Stimulated activated CD4-positive, alpha-beta T cell treated with anti-CD3 and anti-CD28 coated beads, TNF-alpha, amount 100 ng/mL, for 24 hours (primary cell): ENCODE measurements at places on chromosomes 3 and 15.

- no peak for DNase-seq
Observed at GRCh38 chr3:13548696-13549622, at the start of gene FBLN2. TSS of gene FBLN2 (plus strand) at chr3:13549125. CDS start at chr3:13570356, 21,231 bp downstream.

DNA sequence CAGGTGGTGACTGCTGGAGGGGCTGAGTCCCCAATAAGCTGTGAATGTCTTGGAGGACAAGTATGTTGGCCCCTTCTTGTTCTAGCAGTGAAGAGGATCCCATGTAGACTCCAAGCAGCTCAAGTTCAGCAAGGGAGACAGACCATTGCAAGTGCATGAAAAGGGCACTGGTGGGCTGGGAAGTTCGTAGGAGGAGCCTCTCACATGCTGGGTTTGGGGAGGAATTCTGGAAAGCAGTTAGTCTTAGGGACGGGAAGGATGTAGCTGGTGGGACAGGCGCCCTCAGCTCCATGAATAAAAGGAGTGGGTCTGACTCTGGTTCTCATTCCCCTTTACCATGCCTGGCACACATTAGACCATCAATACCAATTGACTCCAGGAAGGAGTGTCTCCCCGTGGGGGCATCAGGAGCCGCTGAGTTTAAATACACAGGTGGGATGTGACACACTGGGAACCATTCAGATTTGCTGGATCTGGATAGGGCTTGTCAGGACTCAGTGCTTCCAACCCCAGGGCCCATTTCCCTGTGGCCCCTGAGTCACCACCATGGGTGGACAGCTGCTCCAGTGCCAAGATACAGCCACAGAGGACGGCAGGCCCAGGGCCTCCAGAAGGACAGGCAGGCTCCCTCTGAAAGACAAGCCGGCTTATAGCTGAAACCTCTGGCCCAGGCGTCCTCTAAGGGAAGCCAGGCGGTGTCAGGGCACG is 552 bp upstream of the XYLB start:
- no peak for DNase-seq

DNA sequence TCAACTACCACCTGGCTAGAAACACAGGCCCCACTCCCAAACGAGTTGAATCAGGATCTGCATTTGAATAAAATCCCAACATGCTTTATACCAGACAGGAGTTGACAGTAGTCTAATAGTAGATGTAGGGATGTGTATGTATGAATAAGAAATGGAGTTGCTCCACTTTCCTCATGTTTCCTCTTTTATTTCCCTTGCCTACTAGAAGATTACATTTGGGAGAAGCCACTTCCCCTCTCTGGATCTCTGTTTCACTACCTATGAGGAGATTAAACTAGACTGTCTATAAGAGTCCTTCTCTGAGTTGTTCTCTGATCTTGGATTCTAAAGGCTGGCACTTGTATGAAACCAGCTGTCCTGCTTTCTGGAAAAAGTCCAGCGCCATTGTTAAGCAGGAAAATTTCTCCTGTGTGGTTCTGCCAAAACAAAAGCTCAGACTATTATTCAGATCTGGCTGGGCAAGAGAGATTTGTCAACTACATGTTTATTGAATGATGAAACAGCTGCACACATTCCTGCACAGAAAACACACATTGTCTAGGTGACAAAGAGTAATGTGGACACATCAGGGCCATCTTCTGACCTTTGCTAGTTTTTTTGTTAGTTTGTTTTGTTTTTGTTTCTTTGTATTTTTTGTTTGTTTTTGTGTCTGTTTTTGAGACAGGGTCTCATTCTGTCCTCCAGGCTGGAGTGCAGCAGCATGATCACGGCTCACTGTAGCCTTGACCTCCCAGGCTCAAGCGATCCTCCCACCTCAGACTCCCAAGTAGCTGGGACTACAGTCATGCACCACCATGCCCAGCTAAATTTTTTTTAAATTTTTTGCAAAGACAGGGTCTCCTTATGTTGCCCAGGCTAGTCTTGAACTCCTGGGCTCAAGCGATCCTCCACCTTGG is 29.9 kb downstream of the ACP3 start:
- DNase-seq = no peak

DNA sequence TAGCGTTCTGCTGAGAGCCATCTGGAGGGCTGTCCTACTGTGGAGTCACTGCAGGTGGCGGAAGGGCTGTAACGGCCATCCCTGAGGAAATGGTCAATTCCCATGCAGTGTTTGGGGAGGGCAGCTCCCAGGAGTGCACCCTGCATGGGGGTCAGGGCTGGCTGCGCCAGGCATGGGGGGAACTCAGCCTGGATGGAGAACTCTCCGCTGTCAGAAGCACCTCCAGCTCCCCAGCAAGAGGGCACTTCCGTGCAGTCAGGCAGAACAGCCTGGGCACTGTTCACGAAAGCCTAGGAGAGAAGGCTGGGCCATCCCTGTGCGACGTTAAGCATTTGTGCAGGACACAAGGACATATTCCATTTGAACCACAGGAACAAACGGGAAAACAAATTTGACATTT is 105.2 kb downstream of the LRIG1 start:
- no peak for DNase-seq

GRCh38 chr3:9225268-9225667 is 24.2 kb downstream of the SRGAP3 start:
- DNase-seq = no peak

GRCh38 chr3:4716706-4717362 is 223.7 kb downstream of the ITPR1 start:
- no peak for DNase-seq

GRCh38 chr3:47907784-47908183 is 104.8 kb downstream of the DHX30 start:
- DNase-seq = no peak

DNA sequence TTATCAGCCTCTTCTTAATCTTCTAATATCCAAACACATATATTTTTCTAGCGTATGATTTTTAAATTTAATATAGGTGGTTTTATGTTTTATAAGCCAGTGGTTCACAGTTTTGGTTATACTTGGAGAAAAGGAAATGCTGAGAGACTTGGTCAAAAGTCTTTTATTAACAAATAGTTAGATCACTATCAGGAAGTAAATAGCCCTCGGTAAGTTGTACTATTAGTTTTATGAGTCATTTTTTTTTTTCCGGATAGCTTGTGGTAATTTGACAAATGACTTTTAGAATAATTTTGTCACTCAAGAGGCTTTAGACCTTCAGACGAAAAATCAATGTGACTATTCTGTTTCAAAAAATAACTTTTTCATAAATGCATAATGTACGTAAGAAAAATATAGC is 232.2 kb upstream of the ROBO1 start:
- DNase-seq = no peak

- no peak for DNase-seq
Observed at GRCh38 chr3:37024092-37024491, 30.8 kb downstream of the MLH1 start.

DNA sequence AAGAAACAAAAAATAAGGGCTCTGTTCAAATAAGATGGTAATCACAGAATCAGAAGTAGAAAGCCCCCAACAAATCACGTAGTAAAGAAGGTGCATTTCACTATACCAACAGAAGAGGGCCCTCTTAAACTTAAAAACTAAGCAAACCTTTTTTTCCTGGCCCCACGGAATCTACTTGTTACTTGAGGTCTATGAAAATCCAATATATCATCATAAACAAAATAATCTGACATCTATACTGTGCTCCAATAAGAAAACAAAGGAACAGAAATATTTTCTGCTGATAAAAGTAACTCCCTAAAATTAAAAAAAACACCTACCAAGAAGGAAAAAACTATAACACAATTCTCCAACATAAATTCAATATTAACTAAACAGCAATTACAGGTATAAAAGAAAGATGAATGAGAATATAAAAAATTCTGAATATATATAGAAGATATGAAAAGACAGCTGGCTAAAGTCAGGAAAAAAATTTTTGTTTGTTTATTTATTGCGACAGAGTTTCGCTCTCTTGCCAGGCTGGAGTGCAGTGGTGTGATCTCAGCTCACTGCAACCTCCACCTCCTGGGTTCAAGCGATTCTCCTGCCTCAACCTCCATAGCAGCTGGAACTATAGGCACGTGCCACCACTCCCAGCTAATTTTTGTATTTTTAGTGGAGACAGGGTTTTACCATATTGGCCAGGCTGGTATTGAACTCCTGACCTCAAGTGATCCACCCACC is 81.8 kb downstream of the CLASP2 start:
- no peak for DNase-seq

GRCh38 chr3:170480111-170480510 is 61.4 kb downstream of the CLDN11 start:
- DNase-seq = no peak

GRCh38 chr15:69460481-69460880 is 7.9 kb downstream of the RPLP1 start:
- DNase-seq = no peak

DNA sequence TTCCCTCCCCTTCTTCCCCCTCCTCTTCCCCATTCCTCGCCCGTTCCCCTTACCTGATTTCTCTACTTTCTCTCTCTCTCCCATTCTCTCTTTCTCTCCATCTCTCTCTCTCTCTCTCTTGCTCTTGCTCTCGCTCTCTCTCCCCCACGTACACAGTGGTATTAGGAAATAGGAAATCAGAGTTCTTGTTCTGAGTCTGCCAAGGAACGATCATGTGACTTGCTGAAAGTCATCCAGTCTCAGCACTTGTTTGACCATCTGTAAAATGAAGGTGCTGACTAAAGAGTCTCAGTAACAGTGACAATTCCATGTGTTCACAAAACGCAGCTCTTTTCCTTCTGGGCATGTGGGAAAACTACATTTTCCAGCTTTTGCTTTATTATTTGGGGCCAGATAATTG is 445.0 kb upstream of the TGFBR2 start:
- DNase-seq = no peak

DNA sequence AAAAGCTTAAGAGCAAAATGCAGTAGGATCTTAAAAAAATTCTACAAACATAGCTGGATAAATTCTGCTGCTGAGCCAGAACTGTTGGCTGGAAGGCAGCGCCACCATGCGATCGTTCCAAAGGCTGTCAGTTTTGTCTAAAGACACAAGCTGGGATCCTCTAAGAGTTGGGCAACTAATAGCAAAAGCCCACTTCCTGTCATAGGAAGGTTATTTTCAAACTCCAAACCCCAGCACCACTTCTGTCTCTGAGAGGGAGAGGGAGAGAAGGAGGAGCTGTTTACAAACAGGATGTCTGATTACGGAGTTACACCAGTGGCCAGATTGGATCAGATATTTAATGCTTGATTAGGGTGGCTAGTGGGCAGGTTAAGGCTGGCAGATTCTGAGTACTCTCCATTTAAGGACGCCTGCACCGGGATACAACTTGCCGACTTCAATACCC is 44.0 kb downstream of the EIF4E3 start:
- peak; percentile 35 for DNase-seq

- no peak for DNase-seq
Observed at GRCh38 chr3:115792206-115792955, 169.1 kb downstream of the GAP43 start.

GRCh38 chr3:52286777-52287110 is 884 bp upstream of the GLYCTK start:
- no peak for DNase-seq

- DNase-seq = no peak
Observed at GRCh38 chr15:74547616-74548015, 6.6 kb downstream of the ARID3B start.

GRCh38 chr3:23810343-23811184 is 4.8 kb downstream of the UBE2E1 start:
- DNase-seq = no peak

- peak; percentile 14 for DNase-seq
Observed at GRCh38 chr3:184361532-184361931, at the start of the genes CLCN2 and POLR2H. TSS of gene CLCN2 (minus strand) at chr3:184361605. CDS start at chr3:184361479, 126 bp downstream. TSS of gene POLR2H (plus strand) at chr3:184361710. CDS start at chr3:184363493, 1,783 bp downstream.

DNA sequence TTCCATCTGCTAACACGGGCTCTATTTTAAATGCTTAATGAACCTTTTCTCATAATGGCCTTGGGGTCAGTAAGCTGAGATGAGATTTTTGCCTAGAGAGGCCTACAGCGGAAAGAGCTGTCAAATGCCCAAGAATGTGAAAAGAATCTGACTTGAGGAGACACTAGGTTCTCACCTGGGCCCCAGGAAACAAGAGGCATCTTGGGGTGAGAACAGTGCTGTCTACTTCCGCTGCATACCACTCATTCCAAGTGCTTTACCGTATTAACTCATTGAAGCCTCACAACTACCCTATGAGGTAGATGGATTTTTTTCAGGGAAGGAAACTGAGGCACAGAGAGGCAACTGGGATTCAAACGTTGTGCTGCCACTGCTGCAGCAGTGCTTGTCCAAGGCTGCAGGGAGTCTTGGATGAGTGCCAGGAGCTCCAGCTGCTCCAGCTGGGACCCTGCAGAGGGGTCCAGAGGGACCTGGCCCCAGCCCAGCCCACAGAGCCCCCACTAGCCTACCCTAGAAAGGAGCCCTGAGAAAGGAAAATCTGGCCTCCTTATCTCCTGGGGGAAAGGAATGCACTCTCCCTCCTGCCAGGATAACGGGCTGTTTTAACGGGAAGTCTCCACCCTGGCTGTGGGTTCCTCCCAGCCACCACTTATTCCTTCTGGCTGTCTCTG is 68.4 kb downstream of the SLC12A8 start:
- no peak for DNase-seq

DNA sequence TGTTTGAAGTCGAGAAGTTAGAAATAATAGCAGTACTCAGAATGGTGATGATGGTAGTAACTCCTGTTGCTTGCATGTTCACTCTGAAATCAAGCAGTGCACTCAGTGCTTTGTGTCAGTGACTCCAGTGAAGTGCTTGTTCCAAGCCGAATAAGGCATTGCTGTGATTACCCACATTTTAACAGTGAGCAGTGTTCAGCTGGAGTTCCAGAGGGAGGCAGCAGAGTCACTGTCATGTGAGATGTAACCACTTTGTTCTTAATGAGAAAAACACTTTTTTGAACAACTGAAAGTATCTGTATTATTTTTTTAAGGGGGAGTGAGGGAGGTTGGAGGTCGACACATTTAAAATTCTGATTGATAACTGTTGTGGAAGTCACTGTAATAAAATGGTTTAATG is 3.7 kb downstream of the MDFIC2 start:
- DNase-seq = no peak

GRCh38 chr3:115943579-115943978 is 320.3 kb downstream of the GAP43 start:
- no peak for DNase-seq

DNA sequence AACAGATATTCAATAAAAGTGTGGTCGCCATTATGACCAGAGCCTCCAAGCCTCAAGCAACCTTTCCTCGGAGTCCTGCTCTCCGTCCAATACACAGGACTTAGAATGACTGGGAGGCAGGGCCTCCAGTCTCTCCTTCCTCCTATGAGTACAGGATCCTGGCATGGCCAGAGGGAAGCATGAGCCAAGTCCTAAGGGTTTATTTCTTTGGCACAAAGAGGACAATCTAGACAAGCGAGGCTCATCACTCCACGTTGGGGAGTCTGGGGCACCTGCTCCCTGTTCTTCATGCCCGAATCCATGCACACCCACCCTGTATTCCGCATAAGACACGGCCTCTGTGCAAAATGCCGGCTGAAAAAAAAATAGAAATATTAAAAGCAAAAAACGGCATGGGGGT is 6.8 kb downstream of the PRRT3 start:
- no peak for DNase-seq

- no peak for DNase-seq
Observed at GRCh38 chr15:69578787-69579583, 126.4 kb downstream of the RPLP1 start.

- DNase-seq = no peak
Observed at GRCh38 chr3:34005886-34006285, 207.5 kb downstream of the PDCD6IP start.

- no peak for DNase-seq
Observed at GRCh38 chr3:78048698-78049097, 1008.8 kb downstream of the ROBO2 start.
